ENCODE measurements at places on chromosomes 2 and 18.

DNA sequence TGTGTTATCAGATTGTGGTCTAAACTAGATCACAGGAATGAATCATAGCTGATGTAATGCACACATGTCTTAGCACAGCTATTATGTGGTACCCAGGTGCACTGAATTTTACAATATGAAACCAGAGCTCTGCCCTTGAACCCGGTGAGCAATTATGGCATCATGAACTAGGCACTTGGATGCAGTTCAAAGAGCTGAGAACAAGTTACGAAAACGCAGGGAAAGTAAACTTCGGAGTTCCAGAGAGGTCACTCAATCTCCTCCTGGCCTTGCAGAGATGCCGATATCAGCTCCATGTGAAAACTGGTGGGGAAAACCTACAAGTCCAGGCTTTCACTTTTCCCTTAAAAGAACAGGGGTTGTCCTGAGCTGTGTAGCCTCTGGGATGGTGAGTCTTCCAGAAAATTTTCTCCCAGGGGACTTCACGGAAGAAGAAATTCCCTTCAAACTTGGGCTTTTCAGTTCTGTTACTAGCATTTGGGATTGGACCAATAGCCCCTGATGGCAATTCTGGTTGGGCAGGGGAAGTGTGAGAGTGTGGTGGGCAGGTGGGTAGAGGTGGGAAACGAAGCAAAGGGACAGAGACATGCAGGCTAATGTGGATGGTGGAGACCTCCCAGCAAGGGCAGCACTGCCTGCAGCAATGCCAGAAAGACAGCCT lies 71.1 kb upstream of the SH3BP4 start:
- DNase-seq, result no peak

DNA sequence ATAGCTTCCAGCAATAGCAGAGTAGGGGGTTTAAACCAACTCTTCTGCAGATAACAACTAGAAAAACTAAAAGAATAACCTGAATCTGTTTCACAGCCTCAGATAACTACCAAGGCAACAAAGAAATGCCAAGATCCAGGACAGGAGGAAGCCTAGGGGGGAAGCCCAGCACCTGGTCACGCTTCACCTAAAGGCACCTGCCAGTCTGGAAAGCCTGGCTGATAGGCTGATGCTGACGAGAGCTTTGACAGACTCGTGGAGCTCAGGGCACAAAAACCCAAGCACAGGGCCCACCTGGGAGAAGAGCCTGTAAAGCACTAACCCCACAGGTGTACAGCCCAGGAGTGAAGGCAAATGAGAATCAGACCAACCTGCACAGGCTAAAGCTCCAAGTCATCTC lies 22.6 kb downstream of the EIPR1 start:
- DNase-seq, result no peak

DNA sequence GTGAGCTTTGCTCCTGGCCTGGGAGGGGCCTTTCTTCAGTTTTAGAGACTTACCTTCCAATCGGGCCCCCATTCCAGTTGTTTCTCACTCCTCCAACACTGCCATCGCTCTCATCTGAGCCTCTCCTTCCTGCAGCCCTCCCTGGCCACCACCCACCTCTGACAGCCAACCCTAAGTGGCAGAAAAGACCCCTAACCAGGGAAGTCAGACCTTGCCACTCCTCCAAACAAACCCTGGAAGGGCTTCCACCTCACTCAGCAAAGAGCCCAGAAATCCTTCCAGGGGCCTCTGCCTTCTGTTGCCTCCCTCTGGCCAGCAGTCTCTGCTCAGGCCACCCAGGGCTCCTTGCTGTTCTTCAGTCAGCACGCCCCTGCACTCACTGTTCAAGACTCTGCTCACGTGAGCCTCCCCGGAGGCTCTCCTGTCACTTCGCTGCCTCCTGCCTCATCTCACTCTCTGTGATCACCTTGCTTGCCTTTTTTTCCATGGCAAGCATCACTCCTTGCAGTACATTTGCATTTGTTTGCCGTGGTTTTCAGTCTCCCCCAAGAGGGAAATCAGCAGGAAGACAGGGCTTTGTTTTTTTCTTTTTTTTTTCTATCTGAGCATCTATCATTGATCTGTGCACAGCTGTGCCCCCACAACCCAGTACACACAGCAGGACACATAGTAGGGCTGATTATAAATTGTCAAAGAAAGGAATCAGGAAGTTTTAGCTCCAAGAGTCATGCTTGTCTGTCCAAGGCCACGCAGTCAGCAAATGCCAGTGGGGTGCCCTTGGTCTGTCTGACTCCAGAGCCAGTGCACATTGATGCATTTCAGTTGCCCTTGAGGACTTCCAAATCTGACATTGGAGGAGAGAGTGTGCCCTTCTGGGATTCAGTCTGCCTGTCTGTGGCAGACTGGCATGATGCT lies 83.9 kb downstream of the INHBB start:
- DNase-seq, result no peak

DNA sequence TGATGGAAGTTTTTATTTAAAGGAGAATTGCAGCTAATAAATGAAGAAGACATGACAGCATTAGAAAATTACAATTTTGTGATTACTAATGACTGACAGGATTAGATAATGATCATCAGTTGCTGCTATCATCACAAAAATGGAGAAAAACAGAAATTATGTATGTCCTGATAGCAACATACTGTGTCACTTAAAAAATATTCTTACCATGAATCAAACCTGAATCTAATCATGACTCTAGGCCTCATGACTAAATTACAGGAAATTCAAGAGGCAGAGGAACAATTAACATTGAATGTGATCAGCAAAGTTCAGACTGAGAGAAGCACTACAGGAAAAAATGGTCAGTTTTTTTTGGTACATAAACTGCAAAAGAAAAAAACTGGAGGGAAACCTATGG lies 147.8 kb downstream of the PMAIP1 start:
- DNase-seq, result no peak

- no peak for DNase-seq
Observed at GRCh38 chr2:158822193-158822592, 27.1 kb downstream of the DAPL1 start.
